CD8-positive, alpha-beta memory T cell (primary cell): ENCODE measurements at places on chromosomes 11 and 22. TPM values are rescaled to one million over a fixed set of nuclear protein-coding genes. Genes with fewer than 3 reads are reported as not detected.

The APOA1 gene
- 0.33 TPM for total RNA-seq

GRCh38 chr22:32985899-32986765 lies 72.0 kb downstream of the SYN3 start:
- H3K27me3 ChIP-seq: no peaks in the 10 kb centered on the region
- DNase-seq: peak; percentile 20
- no peaks in the 10 kb centered on the region for H3K4me1 ChIP-seq
- no peak overlapping the region for H3K27ac ChIP-seq

GRCh38 chr11:44453871-44454270 lies 111.6 kb upstream of the CD82 start:
- no peaks in the 10 kb centered on the region for H3K27me3 ChIP-seq
- DNase-seq: no peak
- no peak overlapping the region for H3K4me3 ChIP-seq
- no peaks in the 10 kb centered on the region for H3K4me1 ChIP-seq
- H3K36me3 ChIP-seq: no peaks in the 10 kb centered on the region

GRCh38 chr11:18771266-18772035 lies 20.1 kb downstream of the PTPN5 start:
- DNase-seq: no peak
- no peak overlapping the region for H3K4me3 ChIP-seq
- no peaks in the 10 kb centered on the region for H3K4me1 ChIP-seq
- no peak overlapping the region for H3K27ac ChIP-seq

The FZD4 gene
- 0.07 TPM for total RNA-seq

- no peaks in the 10 kb centered on the region for H3K36me3 ChIP-seq
- peak overlapping the region; percentile 91 for H3K27ac ChIP-seq
- no peak for DNase-seq
Observed at GRCh38 chr11:31509051-31509428, 382 bp downstream of the IMMP1L start.

The SLC25A45 gene
- total RNA-seq: 13.3 TPM

DNA sequence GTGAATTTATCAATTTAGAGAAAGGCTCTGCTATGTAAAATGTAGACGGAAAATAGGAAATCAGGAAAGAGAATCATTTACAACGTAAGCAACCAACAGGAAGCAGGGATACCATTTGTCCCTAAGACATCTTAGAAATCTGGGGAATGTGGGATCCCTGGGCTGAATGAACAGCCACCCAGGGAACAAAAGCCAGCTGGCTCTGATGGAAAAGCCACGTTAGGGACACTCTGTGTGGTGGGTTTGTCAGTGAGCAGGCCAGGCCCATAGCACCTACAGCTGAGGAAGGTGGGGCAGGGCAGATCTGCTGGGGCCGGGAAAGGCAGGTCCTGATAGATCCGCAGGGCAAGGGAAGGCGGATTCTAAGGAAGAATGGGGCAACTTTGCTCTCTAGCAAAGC lies 87.1 kb upstream of the CSNK2A3 start:
- H3K4me3 ChIP-seq: no peak overlapping the region
- H3K27me3 ChIP-seq: no peaks in the 10 kb centered on the region
- H3K4me1 ChIP-seq: no peaks in the 10 kb centered on the region
- H3K36me3 ChIP-seq: no peaks in the 10 kb centered on the region
- H3K27ac ChIP-seq: no peak overlapping the region
- no peak for DNase-seq

- no peak overlapping the region for H3K27ac ChIP-seq
- H3K27me3 ChIP-seq: no peaks in the 10 kb centered on the region
- H3K4me1 ChIP-seq: no peaks in the 10 kb centered on the region
- H3K4me3 ChIP-seq: no peak overlapping the region
Observed at GRCh38 chr11:10716122-10716521, 22.6 kb upstream of the IRAG1 start.

GRCh38 chr11:44334356-44335004 lies 24.5 kb upstream of the ALX4 start:
- no peaks in the 10 kb centered on the region for H3K27me3 ChIP-seq
- peak overlapping the region; percentile 64 for H3K27ac ChIP-seq
- DNase-seq: no peak
- no peaks in the 10 kb centered on the region for H3K4me1 ChIP-seq
- no peaks in the 10 kb centered on the region for H3K36me3 ChIP-seq

The MRGPRF gene
- total RNA-seq: not detected

- peaks cover 33% of the 10 kb centered on the region for H3K4me1 ChIP-seq
- no peaks in the 10 kb centered on the region for H3K27me3 ChIP-seq
- H3K4me3 ChIP-seq: peak overlapping the region; percentile 4
- DNase-seq: no peak
Observed at GRCh38 chr11:88415495-88415894, 78.0 kb upstream of the CTSC start.

- H3K27ac ChIP-seq: peak within 1 kb of the TSS; percentile 69
- peaks cover 3% of the 10 kb centered on the region for H3K36me3 ChIP-seq
- peak within 1 kb of the TSS; percentile 45 for H3K4me3 ChIP-seq
- DNase-seq: peak; percentile 88
- H3K27me3 ChIP-seq: no peaks in the 10 kb centered on the region
- H3K4me1 ChIP-seq: peaks cover 23% of the 10 kb centered on the region
Observed at GRCh38 chr22:50200461-50201190, at the start of gene SELENOO. Gene SELENOO (plus strand): TSS chr22:50201011. CDS start chr22:50201037, 26 bp downstream.

The PIWIL4 gene
- 0.61 TPM for total RNA-seq

- no peak overlapping the region for H3K27ac ChIP-seq
- H3K4me1 ChIP-seq: no peaks in the 10 kb centered on the region
- H3K36me3 ChIP-seq: no peaks in the 10 kb centered on the region
- H3K4me3 ChIP-seq: no peak overlapping the region
- no peaks in the 10 kb centered on the region for H3K27me3 ChIP-seq
Observed at GRCh38 chr11:90447618-90448017, 224.8 kb upstream of the CHORDC1 start.

The CDHR5 gene
- not detected for total RNA-seq

GRCh38 chr22:29536411-29536810 lies 17.1 kb downstream of the THOC5 start:
- peaks cover 38% of the 10 kb centered on the region for H3K36me3 ChIP-seq
- no peak overlapping the region for H3K27ac ChIP-seq
- no peak for DNase-seq
- H3K4me3 ChIP-seq: no peak overlapping the region
- no peaks in the 10 kb centered on the region for H3K27me3 ChIP-seq

The NRXN2 gene
- total RNA-seq: 0.55 TPM

The KCNQ1 gene
- total RNA-seq: 2.6 TPM

DNA sequence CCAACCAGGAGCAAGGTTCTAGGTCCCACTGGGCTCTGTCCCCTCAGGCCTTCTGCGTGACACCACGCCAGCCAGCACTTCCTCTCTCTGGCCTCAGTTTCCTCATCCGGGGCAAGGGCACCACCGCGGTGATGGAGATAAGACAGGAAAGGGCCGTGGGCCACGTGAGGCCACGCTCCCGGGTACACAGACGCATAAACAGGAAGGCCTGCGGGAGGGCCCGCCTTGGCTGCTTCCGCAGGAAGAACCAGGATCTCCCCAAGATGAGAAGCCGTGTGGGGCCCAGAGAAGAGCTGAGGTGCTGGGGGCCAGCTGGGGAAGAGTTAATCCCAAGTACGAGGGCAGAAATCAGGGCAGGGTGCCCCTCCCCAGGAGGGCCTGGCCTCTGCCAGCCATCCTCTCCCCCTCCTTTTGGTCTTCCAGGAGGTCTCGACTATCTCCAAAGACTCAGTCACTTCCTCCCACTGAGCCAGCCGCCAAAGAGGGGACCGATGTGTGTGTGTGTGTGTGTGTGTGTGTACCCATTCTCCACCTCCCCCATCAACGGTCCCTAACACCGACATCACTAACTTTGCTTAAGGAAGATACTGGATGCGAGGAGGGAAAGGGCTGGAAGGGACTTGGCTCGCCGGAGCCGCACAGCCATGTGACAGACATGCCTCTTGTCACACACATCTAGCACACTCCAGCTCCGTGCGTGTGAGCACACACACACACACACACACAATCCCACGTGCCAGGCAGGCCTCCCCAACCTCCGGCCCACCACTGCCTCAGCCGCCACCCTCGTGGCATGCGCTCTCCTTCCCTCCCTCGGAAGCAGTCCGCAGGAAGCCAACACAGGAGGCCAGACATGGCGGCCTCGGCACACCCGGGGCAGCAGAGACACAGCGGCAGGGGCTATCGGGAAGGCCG lies 1.4 kb downstream of the MFNG start:
- H3K36me3 ChIP-seq: peaks cover 18% of the 10 kb centered on the region
- H3K27ac ChIP-seq: peak overlapping the region; percentile 76
- peak overlapping the region; percentile 95 for H3K4me3 ChIP-seq
- peak; percentile 83 for DNase-seq
- peaks cover 63% of the 10 kb centered on the region for H3K4me1 ChIP-seq
- H3K27me3 ChIP-seq: no peaks in the 10 kb centered on the region

The WT1 gene
- not detected for total RNA-seq

DNA sequence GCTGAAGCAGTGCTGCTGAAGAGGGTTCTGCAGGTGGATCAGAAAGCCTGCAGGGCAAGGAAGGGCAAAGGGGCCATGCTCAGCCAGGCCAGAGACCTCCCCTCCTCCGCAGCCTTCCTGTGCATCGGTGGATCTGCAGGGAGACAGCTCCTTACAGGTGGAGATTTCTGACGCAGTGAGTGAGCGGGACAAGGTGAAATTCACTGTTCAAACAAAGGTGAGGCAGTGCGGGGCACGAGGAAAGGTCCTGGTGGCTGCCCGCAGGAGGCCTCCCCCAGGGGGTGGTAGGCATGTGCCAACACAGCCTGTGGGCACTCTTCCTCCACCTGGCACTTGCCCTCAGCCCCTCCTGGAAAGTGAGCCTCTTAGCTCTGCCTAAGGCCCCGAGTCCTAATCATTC lies 8.6 kb downstream of the CFL1 start:
- DNase-seq: no peak
- H3K4me1 ChIP-seq: peaks cover 14% of the 10 kb centered on the region
- H3K27me3 ChIP-seq: no peaks in the 10 kb centered on the region
- H3K27ac ChIP-seq: no peak overlapping the region

- H3K36me3 ChIP-seq: no peaks in the 10 kb centered on the region
- no peak overlapping the region for H3K27ac ChIP-seq
- no peaks in the 10 kb centered on the region for H3K27me3 ChIP-seq
- H3K4me1 ChIP-seq: no peaks in the 10 kb centered on the region
Observed at GRCh38 chr11:112941104-112941503, 20.1 kb upstream of the NCAM1 start.

DNA sequence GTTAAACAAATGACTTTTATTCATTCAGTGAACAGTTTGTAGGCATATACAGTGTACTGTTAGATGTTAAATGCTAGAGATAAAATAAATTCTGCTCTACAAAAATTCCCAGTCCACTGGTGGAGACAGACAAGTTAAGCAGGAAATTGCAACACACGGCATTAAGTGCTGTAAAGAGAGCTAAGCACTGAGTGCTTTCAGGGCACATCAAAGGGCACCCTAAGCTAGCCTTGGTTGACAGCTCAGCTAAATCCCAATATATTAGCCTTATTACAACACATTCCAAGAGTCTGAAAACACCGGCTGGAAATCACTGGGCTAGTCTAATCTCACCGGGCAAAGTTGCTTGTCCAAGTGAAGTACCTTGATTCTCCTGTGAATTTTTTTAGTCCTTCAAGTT lies 55.1 kb downstream of the NOX4 start:
- no peaks in the 10 kb centered on the region for H3K27me3 ChIP-seq
- DNase-seq: no peak
- no peaks in the 10 kb centered on the region for H3K4me1 ChIP-seq
- no peaks in the 10 kb centered on the region for H3K36me3 ChIP-seq

- H3K36me3 ChIP-seq: no peaks in the 10 kb centered on the region
- H3K27me3 ChIP-seq: no peaks in the 10 kb centered on the region
- no peaks in the 10 kb centered on the region for H3K4me1 ChIP-seq
- H3K27ac ChIP-seq: no peak overlapping the region
- no peak for DNase-seq
- no peak overlapping the region for H3K4me3 ChIP-seq
Observed at GRCh38 chr11:99565333-99565732, 544.6 kb downstream of the CNTN5 start.
